Activated naive CD8-positive, alpha-beta T cell treated with anti-CD3 and anti-CD28 coated beads, Interleukin-2, amount 50 U/mL, for 24 hours (primary cell): ENCODE measurements at places on chromosomes 4 and X.

- DNase-seq, result no peak
Observed at GRCh38 chr4:67549123-67549522, 3.8 kb upstream of the CENPC start.

DNA sequence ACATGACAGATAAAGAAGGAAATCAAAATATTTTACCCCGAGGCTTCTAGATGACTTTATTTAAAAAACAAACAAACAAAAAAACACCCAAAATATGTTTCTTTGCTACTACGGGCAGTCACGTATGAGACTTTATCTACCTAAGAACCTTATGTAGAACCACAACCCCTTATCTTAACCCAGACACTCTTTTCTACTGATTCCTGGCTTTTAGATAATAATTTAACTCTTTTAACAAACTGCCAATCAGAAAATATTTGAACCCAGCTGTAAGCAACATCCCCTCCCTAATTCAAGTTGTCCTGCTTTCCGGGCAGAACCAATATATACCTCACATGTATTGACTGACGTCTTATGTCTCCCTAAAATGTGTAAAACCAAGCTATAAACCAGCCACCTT is 15.4 kb downstream of the ELOVL6 start:
- no peak for DNase-seq

- no peak for DNase-seq
Observed at GRCh38 chr4:102665527-102665926, 95.2 kb downstream of the MANBA start.

GRCh38 chr4:38523054-38523453 is 140.9 kb upstream of the KLF3 start:
- DNase-seq, result no peak

- DNase-seq, result no peak
Observed at GRCh38 chrX:12948495-12948894, 26.4 kb upstream of the TMSB4X start.

GRCh38 chr4:77025643-77026321 is 50.0 kb downstream of the CCNI start:
- DNase-seq, result no peak

DNA sequence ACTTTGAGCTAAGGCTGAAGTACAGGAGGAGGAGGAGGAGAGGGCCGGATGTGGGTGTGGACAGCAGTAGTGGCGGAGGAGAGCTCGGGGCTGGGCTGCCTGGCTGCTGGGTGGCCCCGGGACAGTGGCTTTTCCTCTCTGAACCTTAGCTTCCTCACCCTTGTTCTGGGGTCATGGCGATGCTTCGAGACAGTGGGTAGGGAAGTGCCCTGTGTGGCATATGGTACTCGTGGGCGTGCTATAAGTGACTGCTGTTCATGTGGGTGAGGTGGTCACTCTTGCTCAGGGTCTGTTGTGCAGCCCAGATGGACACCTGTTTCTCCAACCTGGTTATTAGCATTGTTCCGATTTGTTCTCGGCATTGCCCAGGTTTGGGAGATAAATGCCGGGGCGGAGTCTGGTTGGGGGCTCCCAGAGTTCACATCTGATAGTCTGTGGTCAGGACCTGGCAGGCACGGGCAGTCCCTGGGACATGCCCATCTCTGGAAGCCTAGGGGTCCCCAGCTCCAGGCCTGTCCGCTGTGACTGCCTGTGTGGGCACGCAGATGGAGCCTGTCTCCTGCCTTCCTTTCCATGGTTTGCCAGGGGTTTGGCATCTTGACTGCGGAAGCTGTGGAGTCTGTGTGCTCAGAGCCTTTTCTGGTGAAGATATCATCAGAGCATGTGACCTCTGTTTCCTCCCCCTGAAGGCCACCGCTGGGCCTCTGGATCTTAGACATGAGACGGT is 4.9 kb upstream of the CPZ start:
- DNase-seq, result no peak

DNA sequence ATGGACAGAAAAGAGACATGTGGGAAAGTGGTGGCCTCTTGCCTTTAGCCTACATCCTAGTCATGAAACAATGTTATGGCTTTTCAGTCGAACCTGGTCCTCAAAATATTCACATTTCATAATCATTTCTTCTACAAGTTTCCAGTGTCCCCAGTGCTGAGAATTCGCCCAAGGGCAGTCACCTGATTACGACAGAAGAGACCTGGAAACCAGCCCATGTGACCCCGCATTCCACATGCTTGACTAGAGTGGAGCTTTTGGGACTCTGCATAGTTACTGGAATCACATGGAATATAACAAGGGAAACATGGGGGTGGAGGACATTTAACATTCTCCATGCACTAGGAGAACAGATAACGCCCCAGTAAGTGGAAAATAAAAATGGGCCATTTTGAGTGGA is 100.1 kb downstream of the PPARGC1A start:
- no peak for DNase-seq

- DNase-seq, result no peak
Observed at GRCh38 chr4:173411106-173411693, 12.3 kb upstream of the SCRG1 start.

- no peak for DNase-seq
Observed at GRCh38 chr4:57043347-57044251, 64.9 kb downstream of the POLR2B start.

- DNase-seq, result no peak
Observed at GRCh38 chr4:176906709-176907108, 114.0 kb upstream of the VEGFC start.

DNA sequence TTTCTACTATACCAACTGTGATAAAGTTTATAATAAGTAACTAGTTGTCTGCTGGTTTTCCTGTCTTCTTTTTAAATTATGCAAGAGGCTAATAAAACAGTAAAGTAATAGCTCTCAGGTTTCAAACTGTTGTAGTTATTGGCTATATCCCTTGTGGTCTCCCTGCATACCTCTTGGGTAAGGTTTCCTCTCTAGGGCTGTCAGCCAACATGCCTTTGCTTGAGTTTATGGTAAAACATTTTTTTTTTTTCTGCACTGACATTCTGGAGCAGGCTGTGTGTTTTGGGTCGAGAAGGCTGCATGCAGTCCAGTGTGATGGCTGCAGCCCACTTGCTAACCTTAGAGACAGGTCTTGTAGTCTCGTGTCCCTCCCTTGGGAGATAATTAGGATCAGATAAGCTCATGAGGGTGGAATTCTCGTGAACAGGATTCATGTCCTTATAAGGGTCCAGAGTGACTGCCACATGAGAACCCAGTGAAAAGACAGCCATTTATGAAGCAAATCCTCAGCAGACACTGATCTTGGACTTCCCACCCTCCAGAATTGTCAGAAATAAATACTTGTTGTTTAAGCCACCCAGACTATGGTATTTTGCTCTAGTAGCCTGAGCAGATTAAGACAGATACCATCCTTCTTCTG is 831.2 kb downstream of the CCSER1 start:
- DNase-seq, result no peak

DNA sequence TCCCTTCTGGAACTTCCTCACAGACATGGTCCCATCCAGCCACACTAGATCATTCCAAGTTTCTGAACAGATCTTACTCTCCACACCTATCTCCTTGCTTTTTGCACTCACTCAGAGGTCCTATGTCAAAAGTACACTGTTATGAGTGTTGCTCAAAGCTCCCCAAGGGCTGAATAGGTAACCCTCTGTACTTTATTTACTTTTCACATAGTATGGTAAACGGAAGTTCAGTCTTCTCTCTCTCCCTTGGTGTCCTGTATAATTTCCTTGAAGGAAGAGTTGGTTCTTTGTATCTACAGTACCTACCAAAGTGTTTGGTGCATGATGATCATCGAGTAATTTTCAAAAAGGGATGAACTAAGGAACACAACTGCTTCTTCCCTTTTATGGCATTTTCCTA is 74.4 kb downstream of the ARHGEF38 start:
- DNase-seq, result no peak

DNA sequence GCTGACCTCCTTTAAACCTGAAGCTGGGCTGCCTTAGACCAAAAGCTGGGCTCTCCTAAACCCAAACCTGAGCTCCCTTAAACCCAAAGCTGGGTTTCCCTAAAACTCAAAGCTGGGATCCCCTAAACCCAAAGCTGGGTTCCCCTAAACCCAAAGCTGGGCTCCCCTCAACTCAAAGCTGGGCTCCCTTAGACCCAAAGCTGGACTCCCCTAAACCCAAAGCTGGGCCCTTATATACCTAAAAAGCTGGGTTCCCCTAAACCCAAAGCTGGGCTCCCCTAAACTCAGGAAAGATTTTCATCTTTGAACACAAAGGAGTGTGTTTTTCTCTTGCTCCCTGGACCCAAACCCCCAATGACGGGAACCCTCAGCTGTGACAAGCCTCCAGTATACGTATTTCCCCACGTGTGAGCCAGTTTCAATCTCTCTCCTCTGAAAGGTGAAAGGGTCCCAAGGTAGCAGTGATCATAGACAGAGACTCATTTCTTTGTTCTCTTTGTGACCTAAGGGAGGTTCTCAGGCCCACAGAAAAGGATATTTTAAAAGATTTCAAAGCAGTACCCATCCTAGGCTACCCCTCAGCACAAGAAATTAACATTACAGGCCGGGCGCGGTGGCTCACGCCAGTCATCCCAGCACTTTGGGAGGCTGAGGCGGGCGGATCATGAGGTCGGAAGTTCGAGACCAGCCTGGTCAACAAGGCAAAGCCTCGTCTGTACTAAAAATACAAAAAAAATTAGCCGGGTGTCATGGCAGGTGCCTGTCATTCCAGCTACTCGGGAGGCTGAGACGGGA is 31.3 kb upstream of the ASMTL start:
- DNase-seq, result peak; percentile 21

DNA sequence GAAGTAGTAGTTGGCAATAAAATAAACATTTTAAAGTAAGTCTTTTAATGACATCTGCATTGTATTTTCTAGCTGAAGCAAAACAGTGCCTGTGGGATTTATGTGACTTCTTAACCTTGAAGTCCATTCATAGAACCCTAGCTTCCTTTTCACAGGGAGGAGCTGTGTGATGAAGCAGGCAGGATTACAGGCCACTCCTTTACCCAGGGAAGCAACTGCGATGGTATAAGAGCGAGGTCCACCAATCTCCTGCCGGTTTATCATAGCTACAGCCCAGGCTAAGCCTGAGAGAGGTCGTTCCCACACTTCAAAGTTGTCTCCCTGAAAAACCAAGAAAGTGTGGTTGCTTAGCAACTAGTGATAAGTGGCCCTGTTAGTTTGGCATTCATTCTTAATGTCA is 7.0 kb downstream of the RPL36A start:
- DNase-seq, result no peak
